ENCODE measurements at places on chromosomes 3 and 15.

GRCh38 chr15:64687688-64688087 lies 87.7 kb downstream of the RBPMS2 start:
- no peak for DNase-seq

GRCh38 chr3:4515916-4516579 lies 22.9 kb downstream of the ITPR1 start:
- DNase-seq = no peak

DNA sequence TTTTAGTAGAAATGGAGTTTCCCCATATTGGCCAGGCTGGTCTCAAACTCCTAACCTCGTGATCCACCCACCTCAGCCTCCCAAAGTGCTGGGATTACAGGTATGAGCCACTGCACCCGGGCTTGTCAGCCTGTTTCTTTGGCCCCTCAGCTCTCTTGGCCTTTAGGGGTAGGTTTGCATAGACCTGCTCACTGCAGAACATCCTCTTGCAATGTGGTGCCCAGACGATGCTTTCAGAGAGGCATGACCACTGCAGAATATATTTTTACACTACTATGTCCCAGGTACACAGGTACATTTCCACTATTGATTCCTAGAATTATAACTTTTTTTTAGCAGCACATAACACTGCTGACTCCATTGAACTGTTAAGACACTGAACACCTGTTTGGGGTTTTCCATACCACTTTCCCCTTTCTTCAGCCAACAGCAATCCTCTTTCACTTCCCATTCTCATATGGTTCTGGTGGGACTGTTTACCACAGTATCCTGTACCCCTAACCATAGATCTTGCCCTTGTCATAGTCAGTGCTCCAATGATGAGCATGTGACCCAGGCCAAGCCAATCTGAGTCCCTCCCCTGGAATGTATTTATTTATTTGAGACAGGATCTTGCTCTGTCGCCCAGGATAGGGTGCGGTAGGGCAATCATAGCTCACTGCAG lies 21.1 kb downstream of the CCDC32 start:
- DNase-seq = no peak

DNA sequence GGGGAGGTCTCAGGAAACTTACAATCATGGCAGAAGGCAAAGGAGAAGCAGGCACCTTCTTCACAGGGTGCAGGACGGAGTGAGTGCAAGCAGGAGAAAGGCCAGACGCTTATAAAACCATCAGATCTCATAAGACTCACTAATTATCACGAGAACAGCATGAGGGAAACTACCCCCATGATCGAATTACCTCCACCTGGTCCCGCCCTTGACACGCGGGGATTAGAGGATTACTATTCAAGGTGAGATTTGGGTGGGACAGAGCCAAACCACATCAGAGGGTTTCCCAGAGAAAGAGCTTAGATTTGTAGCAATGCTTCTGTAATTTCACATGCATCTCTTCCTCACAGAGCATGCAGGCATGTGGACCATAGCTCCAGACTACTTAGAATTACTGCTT lies 615.7 kb upstream of the UBE2E2 start:
- no peak for DNase-seq

DNA sequence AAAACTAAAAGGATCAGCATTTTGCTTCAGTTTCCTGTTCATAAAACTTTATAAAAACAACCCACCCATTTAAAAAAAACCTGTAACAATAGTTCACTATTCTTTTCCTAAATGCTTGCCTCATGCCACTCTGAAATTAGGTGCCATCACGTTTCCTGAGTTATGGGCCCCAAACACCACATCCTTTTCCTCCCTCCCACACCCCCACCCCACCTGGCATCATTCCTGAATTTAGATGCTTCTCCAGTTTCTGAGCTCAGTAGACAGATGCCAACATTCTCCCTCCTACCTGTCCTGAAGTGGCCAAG lies 11.9 kb upstream of the ARHGEF3 start:
- no peak for DNase-seq

DNA sequence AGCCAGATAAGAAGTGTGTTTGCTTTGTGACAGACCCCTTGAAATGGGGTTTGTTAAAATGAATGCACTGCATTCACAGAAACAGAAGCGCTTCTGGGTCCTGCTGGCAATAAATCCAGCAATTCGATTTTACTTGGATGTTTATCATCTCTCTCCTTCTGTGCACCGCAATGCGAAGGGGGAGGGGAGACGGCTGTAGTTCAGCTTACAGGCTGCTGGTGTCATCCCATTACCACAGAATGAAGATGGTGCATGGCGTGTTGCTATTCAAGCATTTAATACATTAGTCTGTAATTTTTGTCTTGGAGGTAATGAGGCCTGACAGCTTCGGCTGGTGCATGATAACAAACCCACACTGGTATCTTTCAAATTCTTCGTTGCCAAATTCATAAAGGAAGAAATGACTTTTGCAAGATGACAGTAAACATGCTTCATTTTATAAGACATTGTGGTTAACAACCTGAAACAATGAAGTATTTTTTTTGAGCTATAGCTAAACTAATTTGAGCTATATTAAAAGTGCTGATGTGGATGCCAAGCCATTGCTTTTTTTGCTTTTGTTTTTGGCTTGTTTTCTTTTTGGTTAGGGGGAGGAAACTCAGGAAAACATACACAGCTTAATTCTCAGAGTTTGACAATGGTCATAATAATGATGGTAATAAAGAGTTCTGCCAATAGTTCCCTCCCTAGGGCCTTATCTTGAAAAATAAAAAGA lies 418.3 kb downstream of the OTOL1 start:
- DNase-seq = no peak

- DNase-seq = no peak
These were observed 7.6 kb downstream of the TF start for GRCh38 chr3:133753779-133754164.

DNA sequence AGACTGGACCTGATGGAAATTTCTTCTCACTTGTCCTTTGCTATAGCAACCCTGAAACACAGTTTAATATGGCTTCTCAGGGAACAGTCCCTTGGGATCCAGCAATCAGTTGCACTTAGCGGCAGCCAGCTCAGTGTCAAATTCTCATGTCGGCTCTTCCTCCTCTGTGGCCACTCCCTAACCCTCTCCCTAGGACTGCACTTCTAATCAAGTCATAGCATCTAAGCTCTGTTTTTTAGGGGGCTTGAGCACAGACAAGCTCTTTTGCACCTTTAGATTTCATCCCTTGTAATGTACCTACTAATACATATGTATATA lies 250.5 kb upstream of the TLE3 start:
- no peak for DNase-seq

- DNase-seq = no peak
These were observed 29.6 kb downstream of the LRRFIP2 start for GRCh38 chr3:37144806-37145205.

DNA sequence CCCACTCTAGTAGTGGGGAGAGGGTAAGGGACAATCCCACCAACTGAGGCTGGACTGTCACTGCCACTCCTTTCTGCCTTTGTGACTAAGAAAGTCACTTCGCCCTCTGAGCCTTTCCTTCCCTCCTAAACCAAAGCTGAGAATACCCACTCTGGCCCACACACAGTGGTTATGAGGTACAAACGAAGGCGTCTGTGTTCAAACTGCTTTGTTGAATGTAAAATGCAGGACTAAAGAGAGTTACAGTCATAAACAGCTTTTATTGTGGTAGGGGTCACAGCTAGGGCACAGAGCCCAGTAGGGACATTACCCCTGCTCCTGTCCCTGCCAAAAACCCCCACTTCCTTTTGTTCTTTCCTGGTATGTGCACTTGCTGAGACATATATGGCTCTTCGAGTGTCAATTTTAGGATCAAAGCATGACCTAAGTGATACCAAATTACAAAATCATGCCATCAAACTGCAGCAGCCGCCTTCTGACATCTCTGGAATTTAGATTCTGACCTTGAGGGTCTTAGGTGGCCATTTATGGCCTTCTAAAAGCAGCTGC lies 45.1 kb downstream of the CTDSPL start:
- DNase-seq = no peak

GRCh38 chr3:134737516-134737915 lies 57.5 kb upstream of the EPHB1 start:
- no peak for DNase-seq

DNA sequence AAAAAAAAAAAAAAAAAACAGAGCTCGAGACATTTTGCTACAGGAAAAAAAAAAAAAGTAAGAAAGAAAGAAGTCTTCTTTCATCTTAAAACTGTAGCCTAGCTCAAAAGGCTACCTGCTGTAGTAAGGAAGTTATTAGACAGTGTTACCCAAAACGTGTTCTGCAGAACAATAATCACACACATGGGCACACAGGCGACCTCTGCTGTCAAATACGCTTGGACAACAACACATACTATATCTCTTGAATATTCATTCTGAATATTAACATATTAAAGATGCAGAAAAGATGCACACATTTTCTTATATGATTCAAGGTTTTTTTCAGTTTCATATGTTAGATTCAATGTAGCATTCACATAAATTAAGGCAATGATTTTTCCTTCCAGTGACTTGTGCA lies 215.8 kb downstream of the ROBO1 start:
- DNase-seq = no peak

DNA sequence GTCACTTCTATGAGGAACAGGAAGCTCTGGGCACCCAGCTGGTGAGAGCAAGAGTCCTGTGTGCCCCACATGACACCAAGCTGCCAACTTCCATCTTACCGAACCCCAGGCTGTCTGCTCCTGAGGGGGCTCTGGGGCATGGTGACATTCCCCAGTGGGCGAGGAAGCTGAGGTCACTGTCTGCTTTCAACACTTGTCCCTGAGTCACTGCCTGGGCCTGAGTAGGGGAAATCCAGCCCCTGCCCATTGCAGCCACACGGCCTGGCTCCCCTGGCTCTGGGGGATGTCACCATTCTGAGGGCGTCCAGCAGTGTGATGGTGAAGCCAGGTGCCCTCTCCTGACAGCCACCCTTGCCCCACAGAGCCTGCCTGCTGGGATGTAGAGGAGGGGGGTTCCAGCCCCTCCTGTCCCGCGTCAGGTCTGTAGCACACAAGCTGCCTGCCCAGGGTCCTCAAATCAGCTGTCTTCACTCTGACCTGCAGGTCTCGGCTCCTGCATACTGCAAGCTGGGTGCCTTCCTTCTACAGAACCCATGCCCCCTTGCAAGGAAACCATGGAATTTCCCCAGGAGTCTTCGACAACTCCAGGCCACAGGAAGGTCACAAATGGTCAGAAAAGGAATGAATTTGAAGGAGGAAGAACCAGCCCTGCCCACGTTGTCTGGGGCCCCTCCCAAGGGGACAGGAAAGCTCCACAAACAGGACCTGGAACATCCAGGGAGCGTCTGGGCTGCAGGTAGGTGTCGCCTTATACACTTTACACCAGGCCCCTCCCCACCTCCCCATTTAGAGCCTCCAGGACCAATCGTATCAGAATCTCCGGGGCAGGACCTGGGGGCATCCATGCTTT lies 69.9 kb upstream of the GATM start:
- DNase-seq = no peak

- DNase-seq = no peak
These were observed 20.2 kb upstream of the SLC41A3 start for GRCh38 chr3:126104028-126104635.

GRCh38 chr3:3023111-3023745 lies 86.9 kb downstream of the IL5RA start:
- DNase-seq = no peak

DNA sequence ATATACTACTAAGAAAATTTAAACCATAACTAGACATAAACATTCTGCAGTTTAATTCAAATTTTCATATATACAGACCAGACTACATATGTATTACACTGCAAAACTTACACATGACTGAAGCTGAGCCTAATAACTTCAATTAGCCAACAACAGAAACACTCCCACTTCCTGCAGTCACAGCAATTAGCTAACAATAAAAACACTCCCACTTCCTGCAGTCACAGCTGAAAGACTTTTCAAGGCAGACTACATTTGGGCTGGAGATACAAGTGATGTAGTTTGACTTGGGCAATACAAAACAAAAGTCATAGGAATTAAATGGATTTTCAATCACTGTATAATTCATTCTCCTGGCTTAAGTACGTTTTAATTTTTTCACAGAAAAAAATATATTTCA lies 10.3 kb downstream of the TM2D3 start:
- DNase-seq = no peak

DNA sequence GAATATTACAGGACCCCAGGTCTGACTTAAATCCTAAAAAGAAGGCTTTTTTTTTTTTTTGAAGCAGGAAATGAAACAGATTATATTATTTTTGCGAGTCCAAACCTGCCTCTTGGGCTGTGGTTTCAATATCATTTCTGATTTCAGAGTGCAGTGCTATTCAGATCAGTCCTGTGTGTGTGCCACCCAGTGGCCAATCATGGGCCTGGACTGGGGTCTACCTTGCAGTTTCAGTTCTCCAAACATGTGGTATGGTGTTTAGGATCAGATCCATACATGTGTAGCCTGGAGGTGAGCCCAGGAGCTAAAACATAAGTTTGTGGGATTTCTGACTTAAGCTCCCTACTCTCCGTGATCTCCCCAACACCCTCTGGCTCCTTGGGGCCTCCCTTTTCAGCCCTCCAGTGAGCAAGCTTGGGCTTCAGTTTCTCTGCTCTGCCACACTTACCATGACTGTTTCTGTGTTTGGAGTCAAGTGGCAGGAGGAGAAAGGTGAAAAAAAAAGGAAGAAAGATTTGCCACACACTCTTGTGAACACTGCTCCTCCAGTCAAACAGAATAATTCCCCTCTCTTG lies 12.1 kb upstream of the THSD4 start:
- no peak for DNase-seq

DNA sequence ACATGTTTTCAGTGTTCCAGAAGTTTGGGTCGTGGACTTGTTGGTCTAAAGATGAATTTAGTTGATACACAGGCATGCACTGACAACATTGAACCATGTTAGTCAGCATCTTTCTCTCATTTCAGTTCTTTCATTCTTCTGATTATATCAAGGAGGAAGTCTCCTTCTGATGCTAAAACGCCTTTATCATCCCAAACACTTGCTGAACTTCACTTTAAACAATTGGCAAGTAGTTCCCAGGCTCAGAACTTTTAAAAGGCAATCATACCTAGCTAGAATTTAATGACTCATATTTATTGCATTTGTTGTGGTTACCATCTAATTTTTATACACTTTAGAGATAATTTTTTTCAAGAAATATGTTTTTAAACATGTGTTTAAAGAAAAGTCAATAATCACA lies 15.9 kb downstream of the LMCD1 start:
- no peak for DNase-seq

DNA sequence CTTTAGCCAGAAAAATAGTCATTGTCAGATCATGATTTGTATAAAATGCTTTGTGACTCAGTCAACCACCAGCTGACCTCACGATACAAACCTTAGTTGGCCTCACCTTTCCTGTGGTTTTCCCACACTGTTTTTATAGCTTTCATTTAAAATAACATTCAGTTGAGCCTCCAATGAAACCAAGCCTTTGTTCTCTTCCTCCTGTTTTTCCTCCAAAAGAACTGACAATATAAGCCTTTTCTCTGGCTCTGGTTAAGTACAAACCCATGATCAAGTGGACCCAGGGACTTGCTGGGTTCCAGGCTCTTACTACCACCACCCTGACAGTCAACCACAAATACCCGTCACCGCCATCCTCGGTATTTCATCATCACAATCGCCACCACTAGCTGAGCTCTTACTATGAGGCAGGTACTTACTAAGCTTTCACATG lies 81.7 kb downstream of the TAMM41 start:
- no peak for DNase-seq

GRCh38 chr3:73576999-73577461 lies 47.7 kb downstream of the PDZRN3 start:
- DNase-seq = no peak

GRCh38 chr3:11543141-11543947 lies 100.4 kb downstream of the VGLL4 start:
- no peak for DNase-seq

- no peak for DNase-seq
These were observed 156.4 kb upstream of the AZI2 start for GRCh38 chr3:28504976-28505375.
